ENCODE measurements at places on chromosomes 13 and 19.
A peak's percentile ranks its signal among the peaks of the same experiment; 100 is the strongest.

- DNase-seq = no peak
These were observed 545.2 kb downstream of the IRS2 start for GRCh38 chr13:109241160-109241559.

DNA sequence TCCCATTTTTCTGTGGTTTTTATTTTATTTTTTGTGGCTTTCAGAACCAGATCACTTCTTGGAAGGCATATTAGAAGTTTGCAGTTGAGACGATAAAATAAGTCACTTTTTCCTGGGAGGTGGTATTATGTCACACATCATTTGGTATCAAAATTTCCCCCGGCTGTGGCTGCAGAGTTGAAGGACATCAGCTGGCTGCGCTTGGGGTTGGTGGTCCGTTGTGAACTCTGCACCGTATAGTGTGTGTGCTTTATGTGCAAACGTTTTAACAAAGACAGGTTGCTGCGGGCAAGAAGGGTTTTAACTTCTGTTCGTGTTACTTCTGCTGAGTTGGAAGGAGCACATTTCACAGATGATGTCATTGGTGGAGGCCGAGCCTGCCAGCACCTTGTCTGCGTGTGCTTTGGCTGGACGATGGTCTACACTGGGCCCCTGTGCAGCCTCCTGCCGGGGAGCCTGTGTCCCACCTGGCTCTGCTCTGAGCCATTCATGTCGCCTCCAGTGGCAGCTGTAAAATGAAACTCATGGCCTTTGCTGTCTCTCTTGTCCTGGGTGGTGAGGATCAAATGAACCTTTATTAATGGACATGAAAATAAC is 9.6 kb downstream of the ATP11A start:
- DNase-seq = no peak

DNA sequence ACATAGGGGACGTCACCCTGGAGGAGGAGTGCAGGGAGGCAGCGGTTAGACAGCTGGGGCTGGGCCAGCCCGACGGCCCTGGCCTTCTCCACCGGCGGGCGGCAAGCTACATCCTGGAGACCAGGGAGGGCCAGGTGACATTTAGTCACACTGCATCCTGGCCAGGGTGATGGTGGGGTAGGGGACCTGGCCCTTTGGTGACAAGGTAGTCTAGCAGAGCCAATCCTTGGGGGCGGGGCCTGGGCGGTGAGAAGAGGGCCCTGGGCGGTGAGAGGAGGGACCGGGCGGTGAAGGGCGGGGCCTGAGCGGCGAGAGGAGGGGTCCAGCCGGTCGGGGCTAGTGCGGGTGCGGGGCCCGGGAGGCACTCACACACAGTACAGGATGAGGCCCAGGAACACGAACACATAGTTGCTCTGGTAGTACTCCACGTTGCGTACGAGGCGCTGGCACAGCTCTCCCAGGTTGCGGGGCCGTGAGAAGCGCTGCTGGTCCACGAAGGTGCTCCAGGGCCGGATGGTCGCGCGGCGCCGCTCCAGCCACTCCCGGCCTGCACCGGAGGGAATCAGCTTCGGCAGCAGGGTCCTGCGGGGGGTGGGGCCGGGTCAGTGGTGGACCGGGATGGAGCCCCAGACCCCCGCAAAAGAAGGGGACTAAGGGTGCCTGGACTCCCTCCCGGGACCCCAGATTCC is 610 bp downstream of the RABAC1 start:
- DNase-seq = peak; percentile 74

DNA sequence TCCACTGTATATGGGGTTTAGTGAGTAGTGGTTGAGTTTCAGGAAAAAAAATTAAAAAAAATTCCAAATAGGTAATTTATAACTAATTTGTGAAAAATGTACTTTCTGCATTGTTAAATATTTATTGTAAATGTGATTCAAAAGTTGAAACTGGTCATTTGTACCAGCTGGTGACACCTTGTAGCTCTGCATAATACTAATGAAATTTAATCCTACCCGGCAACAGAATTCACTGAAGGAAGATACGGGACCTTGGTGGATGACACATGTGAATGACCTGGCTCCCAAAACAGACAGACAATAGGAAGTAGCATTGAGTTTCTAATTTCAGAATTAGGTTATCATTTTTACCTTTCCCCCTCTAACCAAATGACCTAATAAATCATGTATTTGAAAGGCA is 73.8 kb downstream of the SLITRK6 start:
- DNase-seq = no peak

DNA sequence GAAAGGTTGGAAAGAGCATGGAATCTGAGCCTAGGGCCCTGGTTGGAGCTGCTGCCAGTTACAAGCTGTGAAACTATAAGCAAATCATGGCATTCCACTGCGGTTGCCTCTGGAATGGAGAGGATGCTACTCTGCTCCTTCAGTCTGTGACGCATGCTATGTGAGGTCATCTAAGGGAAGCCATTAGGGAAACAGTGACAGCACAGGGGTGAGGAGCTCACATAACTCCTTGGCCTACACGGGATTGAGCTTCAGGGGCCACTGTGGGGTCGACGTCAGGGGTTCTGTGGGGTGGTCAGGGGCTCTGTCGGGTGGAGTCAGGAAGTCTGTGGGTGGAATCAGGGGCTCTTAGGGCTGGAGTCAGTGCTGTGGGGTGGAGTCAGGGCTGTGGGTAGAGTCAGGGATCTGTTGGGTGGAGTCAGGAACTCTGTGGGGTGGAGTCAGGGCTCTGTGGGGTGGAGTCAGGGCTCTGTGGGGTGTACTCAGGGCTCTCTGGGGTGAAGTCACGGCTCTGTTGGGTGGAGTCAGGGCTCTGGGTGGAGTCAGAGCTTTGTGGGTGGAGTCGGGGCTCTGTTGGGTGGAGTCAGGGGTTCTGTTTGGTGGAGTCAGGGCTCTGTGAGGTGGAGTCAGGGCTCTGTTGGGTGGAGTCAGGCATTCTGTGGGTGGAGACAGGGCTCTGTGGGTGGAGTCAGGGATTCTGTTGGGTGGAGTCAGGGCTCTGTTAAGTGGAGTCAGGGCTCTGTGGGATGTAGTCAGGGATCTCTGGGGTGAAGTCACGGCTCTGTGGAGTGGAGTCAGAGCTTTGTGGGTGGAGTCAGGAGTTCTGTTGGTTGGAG is 35.8 kb upstream of the MEDAG start:
- DNase-seq = peak; percentile 83

GRCh38 chr19:42400404-42400803 is 10.3 kb upstream of the CNFN start:
- no peak for DNase-seq

DNA sequence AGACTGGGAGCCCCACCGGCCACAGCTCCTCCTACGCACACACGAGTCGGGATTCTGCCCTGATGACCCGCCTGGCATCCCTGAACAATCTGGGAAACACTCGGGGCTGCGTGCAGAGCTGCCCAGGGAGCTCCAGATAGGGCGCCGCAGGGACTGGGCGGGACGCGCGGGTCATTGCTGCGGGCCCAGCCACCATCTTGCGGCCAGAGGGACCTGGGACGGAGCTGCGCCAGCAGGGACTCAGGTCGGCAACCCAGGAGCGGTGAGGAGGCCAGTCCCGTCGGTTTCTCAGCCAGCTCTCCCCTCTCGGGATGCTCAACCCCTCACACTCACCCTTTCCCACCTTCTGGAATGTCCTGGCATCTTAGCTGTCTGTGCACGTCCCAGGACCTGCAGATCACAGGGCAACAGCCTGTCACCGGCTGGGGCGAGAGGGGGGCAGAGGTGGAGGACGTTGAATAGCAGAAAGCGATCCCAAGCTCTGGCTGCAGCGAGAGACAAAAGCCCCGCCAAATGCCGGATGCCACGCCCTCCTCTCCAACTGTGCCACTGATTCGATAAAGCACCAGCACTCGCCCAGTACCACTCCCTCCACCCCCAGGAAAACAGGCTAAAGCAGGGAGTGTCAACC is 20.4 kb upstream of the ZNF91 start:
- peak; percentile 64 for DNase-seq

- DNase-seq = no peak
These were observed 818.7 kb upstream of the PCDH9 start for GRCh38 chr13:68048802-68049359.

GRCh38 chr19:1247748-1248138 is 640 bp upstream of the MIDN start:
- DNase-seq = no peak

- no peak for DNase-seq
These were observed 57.7 kb downstream of the ATP7B start for GRCh38 chr13:51953347-51954195.

DNA sequence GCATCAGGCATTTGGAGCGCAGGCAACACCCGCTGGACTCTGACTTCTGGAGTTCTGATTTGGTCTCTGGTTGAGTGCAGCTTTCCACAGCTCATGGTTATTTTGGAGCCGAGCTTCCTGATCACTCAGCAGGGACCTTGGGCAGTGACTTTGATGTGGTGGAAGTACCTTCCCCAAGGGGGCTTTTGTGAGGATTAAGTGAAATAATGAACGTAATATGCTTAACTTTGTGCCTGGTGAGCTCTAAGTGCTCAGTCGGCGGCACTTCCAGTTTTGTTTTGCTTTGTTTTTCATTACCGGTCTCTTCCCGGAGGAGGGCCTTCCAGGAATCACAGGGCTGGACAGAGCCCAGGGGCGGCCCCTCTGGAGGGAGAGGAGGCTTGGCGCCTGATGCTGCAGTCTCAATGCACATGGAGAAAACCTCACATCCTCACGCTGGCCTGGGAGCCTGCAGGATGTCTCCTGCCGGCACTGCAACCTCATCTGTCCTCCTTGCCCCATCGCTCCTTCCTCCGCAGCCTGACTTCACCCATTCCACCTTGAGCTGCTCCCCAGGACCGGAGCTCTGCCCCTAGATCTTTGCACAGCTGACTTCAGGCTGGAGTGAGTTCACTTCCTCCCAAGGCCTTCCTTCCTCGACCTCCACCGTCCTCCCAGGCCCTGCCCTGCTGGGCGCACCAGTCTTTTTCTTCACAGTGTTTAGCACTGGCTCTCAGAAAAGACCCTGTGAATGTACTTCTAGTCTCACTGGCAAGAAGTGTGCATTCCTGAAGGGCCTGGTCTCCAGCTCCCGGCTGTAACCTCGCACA is 1.5 kb downstream of the PLEKHF1 start:
- DNase-seq = no peak

- no peak for DNase-seq
These were observed 1.6 kb downstream of the ADGRE3 start for GRCh38 chr19:14673088-14673487.

DNA sequence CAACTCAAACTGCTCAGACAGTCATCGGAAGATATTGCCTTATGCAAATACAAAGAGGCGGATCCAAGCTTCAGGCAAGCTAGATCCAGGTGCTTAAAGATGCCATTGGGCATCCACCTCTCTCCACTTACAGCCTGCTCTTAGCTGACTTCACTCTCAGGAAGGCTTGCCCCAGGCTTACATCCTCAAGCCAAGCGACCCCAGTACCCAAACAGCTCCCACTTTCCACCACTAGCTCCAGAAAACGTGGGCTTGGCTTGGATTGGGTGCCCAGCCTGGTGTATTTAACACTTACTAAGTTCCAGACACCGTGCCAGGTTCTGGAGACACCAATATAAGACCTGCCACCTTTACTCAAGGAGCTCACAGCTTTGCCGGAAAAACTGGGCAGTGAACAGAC is 142.1 kb upstream of the VSTM2B start:
- peak; percentile 14 for DNase-seq

- DNase-seq = no peak
These were observed 59.6 kb downstream of the MYO9B start for GRCh38 chr19:17135001-17135853.

DNA sequence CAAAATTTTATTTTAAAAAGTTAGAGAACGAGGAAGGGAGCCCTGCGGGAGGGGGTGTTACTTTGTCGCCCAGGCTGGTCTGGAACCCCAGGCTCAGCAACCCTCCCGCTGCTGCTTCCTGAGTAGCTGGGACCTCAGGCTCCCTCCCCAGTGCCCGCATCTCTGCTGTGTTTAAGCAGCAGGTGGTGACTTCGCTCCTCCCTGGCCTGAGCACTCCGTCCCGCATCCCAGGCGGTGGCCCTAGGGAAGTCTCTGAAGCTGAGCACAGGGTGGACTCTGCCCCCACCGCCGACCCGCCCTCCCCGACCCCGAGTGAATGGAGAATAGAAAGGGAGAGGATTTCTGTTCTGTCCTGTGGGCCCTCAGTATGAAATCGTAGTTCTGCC is 30.5 kb downstream of the ZNF701 start:
- no peak for DNase-seq

GRCh38 chr13:39600766-39601165 is 2.2 kb downstream of the LHFPL6 start:
- peak; percentile 51 for DNase-seq

DNA sequence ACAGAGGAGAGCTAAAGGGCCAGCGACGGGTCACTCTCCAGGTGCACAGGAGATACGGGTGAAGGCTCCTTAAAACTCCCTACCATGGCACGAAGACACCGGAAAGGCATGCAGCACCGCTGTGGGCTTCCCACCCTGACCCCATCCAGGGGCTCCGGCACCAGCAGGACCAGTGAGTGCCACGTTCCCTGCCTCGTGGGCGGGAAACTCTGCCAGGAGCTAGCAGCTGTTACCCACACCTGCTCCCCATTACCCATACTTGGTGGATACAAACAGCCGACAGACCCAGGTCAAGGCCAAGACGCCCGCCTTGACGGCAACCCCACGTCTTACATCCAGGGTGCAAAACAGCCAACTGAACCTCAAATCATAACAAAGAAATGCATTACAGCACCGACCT is 56.7 kb downstream of the GNG7 start:
- DNase-seq = no peak

GRCh38 chr13:66483712-66484111 is 746.4 kb downstream of the PCDH9 start:
- no peak for DNase-seq

- no peak for DNase-seq
These were observed 56.2 kb upstream of the SOX1 start for GRCh38 chr13:112010714-112011113.

- no peak for DNase-seq
These were observed 3.6 kb downstream of the UQCR11 start for GRCh38 chr19:1601613-1602064.

- DNase-seq = no peak
These were observed 257.0 kb downstream of the LHFPL6 start for GRCh38 chr13:39345982-39346381.

DNA sequence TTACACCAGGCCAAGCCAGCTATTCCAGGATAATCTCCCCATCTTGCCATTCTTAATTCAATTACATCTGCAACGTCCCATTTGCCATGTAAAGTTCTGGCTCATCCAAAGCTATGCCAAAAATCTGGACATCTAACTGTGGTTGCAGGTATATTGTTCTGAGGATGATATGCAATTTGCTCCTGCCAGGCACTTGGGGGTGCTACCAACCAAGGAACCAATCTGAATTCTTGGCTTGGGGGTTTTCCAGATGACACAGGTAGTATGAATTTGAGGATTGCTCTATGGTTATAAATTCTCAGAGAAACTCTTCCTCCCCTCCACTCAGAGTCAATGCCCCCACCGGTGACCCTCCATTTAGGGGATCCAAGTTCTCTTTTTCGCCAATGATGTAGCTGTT is 33.0 kb downstream of the CRYL1 start:
- peak; percentile 31 for DNase-seq

GRCh38 chr13:93375491-93375890 is 148.9 kb downstream of the GPC6 start:
- no peak for DNase-seq
